Neural cell (in vitro differentiated cells): ENCODE measurements at places on chromosomes 3 and 15. TPM values are rescaled to one million over a fixed set of nuclear protein-coding genes. Genes with fewer than 3 reads are reported as not detected.

MAP2K5 gene
- polyA plus RNA-seq = 12.1 and 20.1 TPM in 2 replicates

ALDH1L1 gene
- polyA plus RNA-seq = not detected in 2 replicates

TRPC1 gene
- polyA plus RNA-seq = 37.2 and 74.5 TPM in 2 replicates

CCDC13 gene
- polyA plus RNA-seq = 6.5 and 8.6 TPM in 2 replicates

ADAMTS7 gene
- polyA plus RNA-seq = 31.5 and 37.7 TPM in 2 replicates
